ENCODE measurements at places on chromosomes 2 and 18.

- DNase-seq: no peak
These were observed 28.9 kb downstream of the NABP1 start for GRCh38 chr2:191706791-191707190.

DNA sequence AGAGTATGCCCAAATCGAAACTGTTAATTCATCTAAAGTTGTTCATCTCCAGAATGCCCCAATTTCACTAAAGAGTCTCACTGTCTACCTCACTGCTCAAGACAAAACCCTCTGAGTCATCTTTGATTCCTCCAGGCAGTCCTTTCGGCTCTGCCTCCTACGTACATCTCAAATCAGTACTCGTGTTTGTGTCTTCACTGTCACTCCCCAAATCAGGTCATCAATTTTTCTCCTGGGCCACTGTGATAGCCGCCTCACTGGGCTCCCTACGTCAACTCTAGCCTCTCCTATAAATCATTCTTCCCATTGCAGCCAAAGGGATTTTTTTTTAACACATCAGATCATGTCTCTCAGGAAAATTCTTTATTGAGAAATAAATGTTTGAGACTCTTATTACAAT lies 42.1 kb upstream of the TTC39C start:
- DNase-seq: no peak

DNA sequence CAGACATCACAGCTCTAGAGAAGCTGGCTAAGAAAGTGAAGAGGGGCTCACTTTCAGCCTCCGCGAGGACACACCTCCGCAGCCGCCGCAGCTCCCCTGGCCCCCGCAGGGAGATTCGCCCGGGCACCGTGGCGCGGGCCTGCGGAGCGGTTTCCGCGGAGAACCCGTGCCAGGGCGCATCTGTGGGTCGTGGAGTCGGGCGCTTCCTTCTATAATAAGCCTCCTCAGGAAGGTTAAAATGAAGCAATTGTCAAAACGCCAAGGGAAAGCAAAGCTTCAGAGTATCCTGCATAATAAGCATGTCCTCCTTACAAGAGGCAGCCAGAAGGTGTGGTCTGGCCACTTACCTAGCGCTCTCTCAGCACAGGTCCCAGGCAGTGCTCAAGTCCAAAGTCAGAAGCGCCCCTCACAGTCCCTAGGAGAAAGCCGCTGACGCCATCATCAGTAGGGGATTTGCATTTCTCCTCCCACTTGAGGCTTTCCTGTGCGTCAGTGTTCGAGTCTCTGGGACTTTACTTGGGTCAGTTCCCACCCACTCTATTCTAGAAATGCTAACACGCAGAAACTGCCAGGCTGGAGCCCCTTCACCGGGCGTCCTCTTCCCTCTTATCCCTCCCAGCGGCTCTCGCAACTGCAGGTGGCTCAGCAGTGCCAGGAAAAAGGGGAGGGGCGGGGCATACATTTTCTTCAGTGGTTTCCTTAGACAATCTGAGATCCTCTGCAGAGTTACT lies at the start of gene STAT4:
Gene STAT4, minus strand, starts transcription at position 395 of the 731 bp plus-strand sequence. CDS start 2,791 bp downstream, outside the sequence.
- DNase-seq: peak; percentile 30

DNA sequence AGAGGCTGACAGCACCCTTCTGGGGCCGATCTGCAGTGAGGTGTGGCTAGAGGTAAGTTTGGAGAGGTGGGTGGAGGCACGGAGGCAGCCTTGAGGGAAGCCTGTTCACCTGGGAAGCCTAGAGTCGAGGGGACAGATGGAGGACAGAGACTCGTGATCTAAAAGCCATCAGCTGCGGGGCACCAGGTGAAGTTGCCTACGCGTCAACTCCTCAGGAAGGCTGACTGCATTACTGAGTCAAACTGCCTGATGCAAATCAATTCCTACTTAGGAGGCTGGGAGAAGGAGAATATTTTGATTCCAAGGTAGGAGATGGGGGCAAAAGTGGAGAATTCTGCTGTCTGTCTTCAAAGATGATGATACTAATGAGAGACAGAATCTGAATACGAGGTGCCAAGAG lies 104.4 kb upstream of the SMAD7 start:
- no peak for DNase-seq

- DNase-seq: no peak
These were observed 51.6 kb downstream of the MAPK4 start for GRCh38 chr18:50611529-50611941.

DNA sequence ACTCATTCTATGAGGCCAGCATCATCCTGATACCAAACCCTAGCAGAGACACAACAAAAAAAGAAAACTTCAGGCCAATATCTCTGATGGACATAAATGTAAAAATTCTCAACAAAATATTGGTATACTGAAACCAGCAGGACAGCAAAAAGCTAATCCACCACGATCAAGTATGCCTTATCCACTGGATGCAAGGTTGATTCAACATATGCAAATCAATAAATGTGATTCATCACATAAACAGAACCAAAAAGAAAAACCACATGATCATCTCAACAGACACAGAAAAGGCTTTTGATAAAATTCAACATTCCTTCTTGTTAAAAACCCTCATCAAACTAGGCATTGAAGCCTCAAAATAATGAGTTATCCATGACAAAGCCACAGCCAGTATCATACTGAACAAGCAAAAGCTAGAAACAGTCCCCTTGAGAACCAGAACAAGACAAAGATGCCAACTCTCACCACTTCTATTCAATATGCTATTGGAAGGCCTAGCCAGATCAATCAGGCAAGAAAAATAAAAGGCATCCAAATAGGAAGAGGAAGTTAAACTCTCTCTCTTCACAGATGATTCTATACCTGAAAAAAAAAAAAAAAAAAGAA lies 45.3 kb downstream of the RTTN start:
- DNase-seq: no peak

- DNase-seq: peak; percentile 43
These were observed 69.9 kb upstream of the DLX2 start for GRCh38 chr2:172172513-172173173.

GRCh38 chr2:74696829-74697228 lies 42.8 kb downstream of the SEMA4F start:
- no peak for DNase-seq

GRCh38 chr18:6778459-6779247 lies 49.1 kb downstream of the ARHGAP28 start:
- DNase-seq: no peak

- DNase-seq: no peak
These were observed 55.9 kb upstream of the ZNF236 start for GRCh38 chr18:76766429-76766828.

- no peak for DNase-seq
These were observed 151.6 kb upstream of the LRATD1 start for GRCh38 chr2:14480906-14481305.

DNA sequence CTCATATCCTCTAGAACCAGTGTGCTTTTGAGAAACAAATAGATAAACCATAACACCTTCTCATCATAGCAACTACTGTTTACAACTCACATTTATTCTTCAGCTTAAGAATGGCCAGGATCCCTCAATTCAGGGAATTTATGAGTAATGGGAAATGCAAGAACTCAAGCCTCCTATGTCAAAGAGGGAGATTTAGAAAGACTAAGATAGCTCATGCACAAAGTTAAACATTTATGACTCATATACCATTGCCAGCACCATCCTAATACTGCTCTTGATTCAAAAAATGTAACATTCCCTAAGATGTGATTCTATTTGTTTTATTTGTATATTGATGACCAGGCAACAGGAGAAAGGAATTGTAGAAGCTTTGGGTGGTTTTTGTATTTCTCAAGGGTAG lies 172.8 kb downstream of the CYP26B1 start:
- DNase-seq: no peak

DNA sequence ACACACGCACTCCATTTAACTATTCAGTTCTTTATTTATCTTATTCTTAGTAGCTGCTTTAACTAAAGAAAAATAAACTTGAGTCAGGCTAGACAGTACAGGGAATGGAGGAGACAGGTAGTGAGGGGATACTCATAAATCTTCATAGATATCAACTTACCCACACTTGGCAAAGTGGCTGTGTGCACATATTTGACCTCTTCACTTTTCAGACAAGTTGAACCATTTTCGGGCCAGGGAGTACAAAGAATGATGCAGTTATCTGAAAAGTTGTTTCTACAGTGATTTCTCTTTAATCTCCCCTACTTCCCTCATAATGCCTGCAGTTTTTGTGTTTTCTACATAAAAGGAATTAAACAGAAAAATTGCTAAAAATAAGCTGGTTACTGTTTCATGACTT lies 307.5 kb downstream of the GULP1 start:
- no peak for DNase-seq

- DNase-seq: no peak
These were observed 66.8 kb downstream of the COA5 start for GRCh38 chr2:98541489-98541888.

GRCh38 chr18:14748496-14748895 lies 524 bp downstream of the ANKRD30B start:
- DNase-seq: no peak

DNA sequence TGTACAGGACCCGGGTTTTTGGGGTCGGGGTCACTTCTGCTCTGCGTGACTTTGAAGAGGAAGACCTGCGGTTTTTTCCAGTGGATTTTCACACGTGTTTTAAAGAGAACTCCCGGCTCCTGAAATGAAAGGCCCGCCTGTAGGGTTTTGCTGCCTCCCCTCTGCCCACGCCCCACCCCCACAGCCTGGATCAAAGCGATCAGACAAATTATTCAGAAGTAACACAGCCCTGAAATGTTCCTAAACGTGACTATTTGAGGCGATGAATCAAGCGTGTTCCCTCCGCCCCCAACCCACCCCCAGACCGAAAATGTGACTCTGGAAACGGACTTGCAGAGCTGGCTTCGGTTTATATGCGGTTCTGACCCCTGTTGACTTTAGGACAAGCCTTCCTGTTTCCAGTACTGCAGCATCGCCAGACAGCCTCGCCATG lies 28.7 kb upstream of the SMIM21 start:
- DNase-seq: no peak

GRCh38 chr2:223029287-223029686 lies 22.7 kb upstream of the KCNE4 start:
- no peak for DNase-seq

DNA sequence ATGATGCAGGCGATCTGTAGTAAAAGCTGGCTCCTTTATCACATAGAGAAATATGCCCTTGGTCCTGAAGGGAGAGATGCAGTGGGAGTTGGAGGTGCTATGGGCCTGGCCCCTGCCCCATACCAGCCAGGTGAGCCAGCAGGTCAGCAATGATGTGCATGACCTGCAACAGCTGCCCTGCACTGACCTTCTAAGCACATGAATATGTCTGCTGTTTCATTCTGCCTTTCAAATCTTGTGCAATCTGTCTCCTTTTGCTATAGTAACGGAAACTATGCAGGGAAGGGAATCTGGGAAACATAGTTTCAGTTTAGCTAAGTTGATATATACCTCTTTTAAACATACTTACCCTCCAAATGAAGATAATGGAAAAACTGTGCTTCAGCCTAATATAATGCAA lies 235.2 kb downstream of the TDRD15 start:
- DNase-seq: no peak

GRCh38 chr2:222609381-222609780 lies 46.5 kb downstream of the FARSB start:
- DNase-seq: no peak

DNA sequence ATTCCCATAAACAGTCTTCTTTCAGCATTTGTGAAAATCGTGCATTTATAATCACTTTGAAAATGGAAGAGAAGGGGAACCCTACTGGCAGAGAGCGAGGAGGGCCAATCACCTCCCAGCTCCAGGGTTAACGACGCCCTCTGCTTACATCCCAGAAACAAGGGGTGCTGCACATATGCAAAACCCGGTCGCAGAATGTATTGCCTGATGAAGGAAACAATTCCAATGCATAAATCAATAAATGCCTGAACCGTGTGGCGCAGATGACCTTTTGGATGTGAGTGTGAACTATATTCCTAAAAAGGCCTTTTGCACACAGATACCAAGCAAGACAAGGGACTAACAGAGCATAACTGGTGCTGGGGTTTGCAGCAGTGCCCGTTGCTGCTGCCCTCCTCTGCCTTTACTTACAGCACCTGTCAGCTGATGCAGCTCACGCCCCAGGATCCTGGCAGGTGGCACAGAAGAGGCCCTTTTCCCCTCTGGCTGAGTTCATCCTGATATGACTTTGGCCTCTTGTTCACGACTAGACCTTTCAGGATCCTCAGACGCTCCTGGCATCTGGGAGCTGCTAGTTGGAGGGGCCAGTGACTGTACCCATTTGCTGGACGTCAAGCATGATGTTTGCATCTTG lies 67.8 kb downstream of the MYT1L start:
- no peak for DNase-seq
